ENCODE measurements at places on chromosomes 7 and 10.

DNA sequence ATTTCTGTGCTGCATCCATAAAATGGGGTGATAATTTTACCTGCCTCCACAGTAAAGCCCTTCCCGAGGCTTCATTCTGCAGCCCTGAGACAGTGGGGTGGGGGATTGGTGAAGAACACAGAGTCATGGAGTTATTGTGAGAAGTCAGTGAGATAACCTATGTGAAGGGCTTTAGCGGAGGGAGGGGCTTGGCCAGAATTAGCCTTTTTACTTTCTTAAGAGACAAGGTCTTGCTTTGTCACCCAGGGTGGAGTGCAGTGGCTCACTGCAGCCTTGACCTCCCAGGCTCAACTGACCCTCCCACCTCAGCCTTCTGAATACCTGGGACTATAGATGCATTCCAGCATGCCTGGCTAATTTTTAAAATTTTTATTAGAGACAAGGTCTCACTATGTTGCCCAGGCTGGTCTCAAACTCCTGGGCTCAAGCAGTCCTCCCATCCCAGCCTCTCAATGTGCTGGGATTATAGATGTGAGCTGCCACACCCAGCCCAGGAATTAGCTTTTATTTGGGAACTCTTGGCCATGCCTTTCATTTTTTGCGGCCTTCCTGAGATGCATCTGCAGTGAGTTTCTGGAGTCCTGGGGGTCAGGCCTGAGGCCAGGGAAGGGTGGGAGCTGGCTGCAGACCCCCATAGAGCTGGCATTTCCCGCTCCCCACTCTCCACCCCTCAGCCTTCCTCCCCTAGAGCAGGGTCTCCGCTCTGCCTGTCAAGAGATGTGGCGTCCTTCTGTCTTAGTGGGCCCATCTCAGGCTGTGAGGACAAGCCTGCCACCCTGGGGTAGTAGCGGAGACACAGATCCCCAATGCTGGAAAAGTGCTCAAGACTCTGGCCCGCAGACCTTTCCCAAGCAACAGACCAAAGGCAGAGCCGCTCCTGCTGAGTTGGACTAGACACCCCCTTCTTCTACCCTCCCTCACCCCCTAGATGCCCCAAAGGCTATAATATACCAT is 77.0 kb downstream of the ZMIZ1 start:
- DNase-seq: no peak

DNA sequence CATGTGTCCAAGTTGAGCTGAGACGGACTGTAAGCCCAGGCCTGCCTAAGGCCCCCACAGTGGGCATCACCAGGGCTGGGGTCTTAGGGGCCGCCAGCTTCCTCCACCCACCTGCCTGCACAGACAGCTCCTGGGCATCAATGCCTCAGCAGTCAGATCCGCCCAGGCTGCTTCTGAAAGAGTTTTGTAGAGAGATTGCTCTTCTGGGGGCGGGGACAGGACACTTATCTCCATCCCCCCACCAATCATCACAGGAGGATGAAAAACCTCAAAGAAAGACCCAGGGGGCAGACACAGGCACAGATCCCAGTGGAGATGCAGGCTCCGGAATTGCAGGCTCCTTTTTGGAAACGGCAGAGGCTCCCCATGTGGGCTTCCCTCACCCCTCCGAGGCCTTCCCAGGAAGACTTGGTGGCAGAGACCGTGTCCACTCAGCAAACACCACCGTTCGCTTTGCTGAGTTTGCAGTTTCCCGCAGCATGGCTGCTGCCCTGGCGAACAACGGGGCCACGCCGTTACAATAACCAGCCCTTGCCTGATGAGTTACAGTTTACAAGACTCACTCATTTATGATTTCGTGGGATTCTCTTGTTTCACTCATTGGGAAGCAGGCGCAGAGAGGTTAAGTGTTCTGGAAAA is 96.4 kb downstream of the MKI67 start:
- DNase-seq: no peak

DNA sequence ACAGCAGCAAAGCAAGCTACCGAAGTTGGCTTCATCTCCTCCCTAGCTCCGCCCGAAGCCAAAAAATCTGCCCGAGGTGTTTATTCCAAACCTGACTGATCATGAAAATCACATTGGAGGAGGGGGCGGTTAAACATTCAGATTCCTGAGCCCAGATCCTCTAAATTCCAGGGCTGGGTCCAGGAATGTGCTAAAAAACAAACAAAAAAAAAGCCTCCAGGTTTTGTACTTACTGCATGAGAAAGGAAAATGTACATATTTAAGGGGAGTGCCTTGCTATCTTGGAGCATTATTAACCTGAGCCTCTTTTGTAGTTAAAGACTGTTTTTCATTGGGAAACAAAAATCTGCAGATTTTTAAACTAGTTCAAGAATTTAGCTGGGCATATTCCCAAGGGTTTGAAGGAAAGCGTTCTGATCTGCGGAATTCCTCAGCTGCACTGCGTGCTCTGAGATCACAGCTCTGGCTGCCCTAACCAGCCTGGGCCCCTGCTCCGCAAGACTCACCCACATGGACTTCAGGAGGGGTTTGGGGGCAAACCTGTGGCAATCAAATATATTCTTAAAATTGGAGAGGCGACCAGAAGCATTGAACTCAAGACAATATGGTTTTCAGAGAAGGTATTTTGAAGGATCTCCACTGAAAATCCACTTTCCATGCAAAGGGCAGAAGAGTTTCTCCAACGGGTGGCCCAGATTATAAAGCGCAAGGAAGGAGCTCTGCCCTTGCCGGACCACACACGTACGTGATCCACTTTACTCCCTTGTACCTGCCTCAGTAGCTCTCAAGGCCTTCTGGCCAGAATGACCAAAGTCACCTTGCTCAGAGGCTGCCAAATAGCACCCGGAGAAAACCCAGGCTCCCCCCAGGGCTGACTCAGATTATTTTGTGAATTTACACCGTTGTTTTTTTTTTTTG is 10.0 kb upstream of the TNS3 start:
- DNase-seq: no peak

DNA sequence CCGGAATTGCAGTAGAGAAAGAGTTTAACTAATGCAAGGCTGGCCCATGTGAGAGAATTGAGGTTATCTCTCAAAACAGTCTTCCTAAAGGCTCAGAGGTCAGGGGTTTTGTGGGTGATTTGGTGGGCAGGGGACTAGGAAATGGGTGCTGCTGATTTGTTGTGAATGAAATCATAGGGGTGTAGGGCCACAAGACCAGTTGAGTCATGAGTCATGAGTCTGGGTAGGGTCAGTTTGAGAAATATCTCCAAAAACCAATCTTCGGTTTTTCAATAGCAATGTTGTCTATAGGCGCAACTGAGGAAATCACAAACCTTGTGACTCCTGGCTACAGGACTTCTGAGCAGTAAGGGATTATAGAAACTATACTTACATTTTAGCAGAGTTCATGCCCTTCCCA is 460.0 kb upstream of the NRP1 start:
- no peak for DNase-seq

DNA sequence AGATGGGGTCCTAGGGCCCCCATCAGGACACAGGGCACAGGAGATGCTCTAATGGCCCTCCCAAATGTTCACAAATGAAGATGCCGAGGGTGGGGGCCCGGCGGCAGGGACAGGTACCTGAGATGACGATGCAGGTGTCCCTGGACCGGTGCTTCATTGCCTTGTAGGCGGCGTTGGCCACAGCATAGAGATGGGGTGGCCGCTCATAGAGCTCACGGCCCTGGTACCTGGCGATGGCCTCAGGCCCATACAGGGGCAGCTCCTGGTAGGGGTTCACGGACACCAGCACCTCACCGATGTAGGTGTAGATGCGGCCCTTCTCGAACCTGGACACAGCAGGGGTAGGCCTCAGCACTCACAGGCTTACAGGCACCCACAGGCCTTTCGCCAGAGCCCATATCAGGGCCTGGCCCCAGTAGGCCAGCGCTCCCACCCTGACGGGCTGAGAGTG is 2.0 kb downstream of the MYO1G start:
- DNase-seq: no peak

GRCh38 chr7:156475179-156475578 is 165.4 kb upstream of the RNF32 start:
- no peak for DNase-seq

Data from D721Med (cell line).